ENCODE measurements at places on chromosomes 6 and 20. TPM values are rescaled to one million over a fixed set of nuclear protein-coding genes. Genes with fewer than 3 reads are reported as not detected.

GRCh38 chr20:9408422-9409300 lies 105.7 kb upstream of the LAMP5 start:
- no peaks in the 10 kb centered on the region for H3K4me1 ChIP-seq
- no peak overlapping the region for H3K27ac ChIP-seq
- H3K27me3 ChIP-seq = no peaks in the 10 kb centered on the region
- DNase-seq = no peak
- H3K4me3 ChIP-seq = no peak overlapping the region

DNA sequence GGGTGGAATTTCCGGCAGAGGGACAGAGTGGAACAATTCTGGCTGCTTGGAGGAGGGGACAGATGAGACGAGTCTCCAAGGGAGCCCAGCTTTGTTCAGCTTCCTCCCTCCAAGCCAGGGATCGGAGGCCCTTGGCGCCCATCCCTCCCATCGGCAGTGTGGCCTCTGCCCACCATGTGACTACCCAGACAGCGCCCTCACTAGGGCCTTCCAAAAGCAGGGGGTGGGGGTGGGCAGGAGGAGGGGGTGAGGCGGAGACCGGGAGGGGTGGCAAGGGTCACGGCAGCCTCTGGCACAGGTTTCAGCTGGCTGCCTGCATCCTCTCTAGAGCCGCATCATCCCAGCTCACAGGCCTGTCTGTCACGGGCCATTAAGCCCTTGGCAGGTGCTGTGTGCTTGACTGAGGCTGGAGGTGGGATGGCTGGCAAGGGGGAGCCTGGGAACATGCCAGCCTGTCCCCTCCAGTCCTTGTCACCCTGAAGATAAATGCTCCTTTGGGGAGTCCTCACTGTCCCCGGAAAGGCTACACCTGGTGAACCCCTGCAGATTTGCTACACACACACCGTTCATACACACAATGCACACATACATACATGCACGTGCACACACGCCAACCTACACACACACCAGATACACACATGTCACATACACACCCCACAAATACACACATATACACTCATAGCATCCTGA lies 6.2 kb upstream of the FGD2 start:
- H3K36me3 ChIP-seq = no peaks in the 10 kb centered on the region
- peak overlapping the region; percentile 96 for H3K27ac ChIP-seq
- peaks cover 35% of the 10 kb centered on the region for H3K4me1 ChIP-seq

DNA sequence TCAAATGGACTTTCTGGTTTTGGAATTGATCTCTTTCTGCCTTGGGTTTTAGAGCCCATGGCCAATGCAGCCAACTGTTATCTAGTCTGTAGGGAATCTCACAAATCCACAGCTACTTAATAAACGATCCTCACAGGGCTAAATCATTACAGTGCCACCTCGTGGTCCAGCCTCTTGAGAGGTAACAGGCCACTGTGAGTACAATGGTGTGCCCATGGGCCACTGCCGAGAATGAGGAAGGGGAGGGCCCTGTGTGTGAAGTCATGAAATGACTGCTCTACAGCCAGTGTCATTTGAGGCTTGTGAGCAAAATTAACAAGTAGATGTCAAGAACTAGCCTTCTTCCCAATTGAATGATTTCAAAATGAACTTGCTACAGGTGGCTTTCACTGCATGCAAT lies 54.3 kb upstream of the GMPR start:
- peaks cover 4% of the 10 kb centered on the region for H3K4me1 ChIP-seq
- H3K4me3 ChIP-seq = no peak overlapping the region
- H3K36me3 ChIP-seq = no peaks in the 10 kb centered on the region
- no peak for DNase-seq
- no peaks in the 10 kb centered on the region for H3K27me3 ChIP-seq

NCOA5 gene
- total RNA-seq = 12.3 TPM

ECT2L gene
- total RNA-seq = 0.89 TPM

C6orf118 gene
- 20.7 TPM for total RNA-seq

PFDN6 gene
- 30.4 TPM for total RNA-seq
